Stimulated activated CD8-positive, alpha-beta memory T cell treated with anti-CD3 and anti-CD28 coated beads, Interleukin-2, amount 100 ng/mL, for 1 hour (primary cell): ENCODE measurements at places on chromosomes 4 and X.

- DNase-seq, result no peak
Observed at GRCh38 chr4:71389149-71389827, 50.5 kb downstream of the SLC4A4 start.

DNA sequence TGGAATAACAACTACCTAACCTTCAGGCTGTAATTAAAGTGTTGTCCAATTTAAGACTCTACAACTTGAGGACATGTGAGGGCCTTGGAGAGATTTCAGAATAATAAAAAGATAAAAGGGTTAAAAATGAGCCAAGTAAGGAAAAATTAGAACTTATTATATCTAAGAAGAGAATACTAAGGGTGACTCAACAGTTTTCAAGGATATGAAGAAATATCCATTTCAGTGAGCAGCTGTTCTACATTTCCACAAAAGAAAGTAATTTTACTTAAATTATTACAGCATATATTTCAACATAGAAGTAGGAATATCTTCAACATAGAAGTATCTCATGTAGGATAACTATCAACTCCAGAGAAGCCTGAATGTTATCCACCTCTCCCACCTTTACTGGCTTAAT is 11.3 kb downstream of the SNX12 start:
- DNase-seq, result no peak

DNA sequence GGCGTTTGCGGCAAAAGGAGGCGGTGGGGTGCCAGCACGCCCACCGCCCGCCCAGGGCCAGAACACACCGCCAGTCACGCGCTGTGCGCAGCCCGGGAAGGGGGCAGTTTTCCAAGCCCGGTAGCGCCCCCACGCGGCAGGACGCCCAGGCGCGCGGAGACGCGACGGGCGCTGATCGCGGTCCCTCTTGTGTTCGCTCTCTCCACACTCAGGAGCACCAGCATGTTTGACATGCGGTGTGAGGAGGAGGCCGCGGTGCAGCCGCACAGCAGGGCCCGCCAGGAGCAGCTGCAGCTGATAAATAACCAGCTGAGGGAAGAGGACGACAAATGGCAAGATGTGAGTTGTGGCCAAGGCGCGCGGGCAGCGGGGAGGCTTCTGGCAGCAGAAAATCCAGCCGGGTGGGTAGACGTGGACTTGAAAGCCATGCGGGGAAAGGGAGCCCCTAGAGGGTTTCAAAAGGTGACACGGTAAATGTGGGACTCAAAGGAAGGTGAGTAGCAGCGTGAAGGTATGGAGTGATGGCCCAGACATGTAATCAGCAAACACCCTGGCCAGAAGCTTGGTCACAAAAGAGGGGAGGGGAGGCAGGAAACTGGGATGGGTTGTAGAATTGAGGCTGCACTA is 104.1 kb downstream of the PHOX2B start:
- no peak for DNase-seq

DNA sequence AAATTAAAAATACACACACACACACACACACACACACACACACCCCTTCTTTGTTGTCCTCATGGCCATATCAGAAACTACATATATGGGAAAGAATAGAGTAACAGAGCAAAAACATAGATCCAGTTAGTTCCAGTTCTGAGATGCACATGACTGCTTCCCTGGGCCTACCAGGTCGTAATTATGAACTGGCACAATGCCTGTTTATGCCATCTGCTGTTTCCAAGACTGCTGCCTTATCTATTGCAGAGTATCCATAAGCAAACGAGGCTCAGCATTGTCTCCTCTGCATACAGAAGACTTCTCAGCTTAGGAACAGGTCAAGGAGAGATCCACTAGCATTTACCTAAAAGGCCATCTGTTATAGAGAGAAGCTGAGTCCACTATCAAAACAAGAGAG is 789.0 kb downstream of the TECRL start:
- no peak for DNase-seq
